GM04504 (cell line): ENCODE measurements at places on chromosomes 11 and 22.

- no peak for DNase-seq
These were observed 26.6 kb downstream of the EMID1 start for GRCh38 chr22:29231971-29232959.

- no peak for DNase-seq
These were observed 37.2 kb upstream of the ACER3 start for GRCh38 chr11:76823481-76824028.

GRCh38 chr22:32788904-32789624 lies 12.4 kb upstream of the TIMP3 start:
- DNase-seq = peak; percentile 49

DNA sequence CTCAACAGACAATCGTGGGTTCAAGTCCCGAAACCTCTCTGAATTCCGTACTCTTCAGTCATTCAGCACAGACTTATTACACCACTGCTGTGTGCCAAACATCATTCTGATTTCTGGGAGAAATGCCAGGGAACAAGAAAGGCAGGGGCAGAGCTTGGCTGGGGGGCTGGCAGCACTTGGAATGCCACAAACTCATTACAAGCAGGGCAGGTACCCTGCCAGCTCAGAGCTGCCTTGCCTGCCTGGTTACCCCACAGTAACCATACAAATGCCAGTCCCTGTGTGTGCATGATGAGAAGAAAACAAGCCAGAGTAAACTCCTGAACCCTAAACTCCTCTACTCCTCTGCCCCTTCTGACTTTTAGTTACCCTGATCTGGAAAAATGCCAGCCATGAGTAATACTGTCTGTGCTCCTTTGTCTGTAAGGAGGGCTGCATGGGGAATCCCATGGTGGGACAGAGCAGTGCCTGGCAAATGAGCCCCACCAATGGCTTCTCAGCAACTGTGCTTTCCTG lies 6.9 kb upstream of the RAD9A start:
- no peak for DNase-seq

DNA sequence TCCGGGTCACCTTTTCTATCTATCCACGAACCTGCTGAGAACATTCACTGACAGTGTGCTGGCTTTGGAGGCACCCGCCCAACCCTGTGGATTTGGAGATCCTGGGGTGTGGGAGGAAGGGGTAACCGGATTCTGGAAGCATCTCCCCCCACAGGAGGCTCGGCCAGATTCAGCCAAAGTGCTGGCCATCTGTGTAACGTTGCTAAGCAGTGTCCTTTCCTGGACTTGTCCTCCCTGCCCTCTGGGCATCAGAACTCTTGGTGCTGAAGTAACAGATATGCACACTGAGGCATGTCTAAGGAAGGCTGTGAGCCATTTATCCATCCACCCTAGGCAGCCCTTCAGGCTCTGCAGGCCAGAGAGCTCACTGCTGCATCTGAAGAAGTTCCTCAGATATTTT lies 85.7 kb downstream of the SNX19 start:
- DNase-seq = no peak

- no peak for DNase-seq
These were observed 61.8 kb downstream of the FBLN1 start for GRCh38 chr22:45564349-45565030.

GRCh38 chr11:10295064-10295901 lies 1.3 kb upstream of the SBF2 start:
- no peak for DNase-seq

- DNase-seq = no peak
These were observed 30.3 kb downstream of the UVRAG start for GRCh38 chr11:75845324-75845723.

GRCh38 chr11:115267238-115267781 lies 236.9 kb downstream of the CADM1 start:
- no peak for DNase-seq

DNA sequence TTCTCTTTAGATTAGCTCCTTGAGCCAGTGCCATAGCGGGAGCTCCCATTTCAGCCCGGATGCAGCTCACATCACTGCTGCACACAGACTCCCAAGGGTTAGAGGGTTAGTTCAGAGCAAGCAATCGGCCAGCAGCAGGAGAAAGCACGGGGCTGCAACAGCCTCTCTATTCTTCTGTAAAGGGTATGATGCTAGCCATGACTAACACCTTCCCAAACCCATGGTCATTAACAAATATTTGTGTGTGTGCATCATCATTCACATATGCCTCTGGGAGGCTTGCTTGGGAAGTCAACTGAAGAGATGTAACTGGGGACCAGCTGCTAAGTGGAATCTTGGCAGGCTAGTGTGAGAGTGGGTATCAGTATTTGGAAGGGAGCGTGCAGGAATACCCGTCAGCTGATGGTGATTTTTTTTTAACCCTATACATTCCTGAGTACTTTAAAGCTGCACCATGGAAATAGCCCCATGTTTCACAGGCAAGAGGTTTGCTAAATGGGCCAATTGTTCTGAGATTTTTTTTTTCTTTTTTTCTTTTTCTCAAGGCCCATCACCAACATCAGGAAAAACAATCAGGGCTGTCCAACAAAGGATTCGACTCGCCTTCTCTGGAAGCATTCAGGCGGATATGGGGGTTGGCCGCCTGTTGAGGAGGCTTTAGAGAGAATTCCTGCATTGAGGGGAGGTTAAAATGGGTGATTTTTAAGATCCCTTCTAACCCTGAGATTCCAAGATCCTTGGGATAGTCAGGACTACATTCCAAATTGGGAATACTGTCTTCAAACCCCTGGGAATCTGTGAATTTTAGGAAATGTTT lies 33.2 kb upstream of the CCDC89 start:
- peak; percentile 98 for DNase-seq

- no peak for DNase-seq
These were observed 103.5 kb downstream of the WNT11 start for GRCh38 chr11:76102802-76103201.
